Thoracic aorta (tissue), 2 donors: ENCODE measurements at places on chromosomes 2 and 18.

GRCh38 chr18:32032609-32033008 lies 14.0 kb downstream of the RNF125 start:
- DNase-seq: no peak

DNA sequence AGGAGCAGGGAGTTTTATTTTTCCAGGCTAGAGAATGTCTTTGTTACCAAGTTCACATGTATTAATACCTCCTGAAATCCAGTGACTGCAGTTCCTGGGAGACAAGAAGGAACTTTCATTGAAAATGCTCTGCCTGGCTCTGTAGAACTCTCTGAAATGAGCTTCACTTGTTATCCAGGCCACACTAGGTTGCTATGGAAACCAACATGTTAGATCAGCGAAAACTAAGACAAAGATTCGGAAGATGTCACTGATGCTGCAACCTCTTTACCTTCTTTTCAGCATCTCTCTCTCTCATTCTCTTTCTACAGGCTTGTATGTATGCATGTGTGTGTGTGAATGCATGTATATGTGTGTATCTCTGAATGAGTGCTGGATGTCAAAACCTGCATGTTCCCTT lies 218.5 kb downstream of the TRIB2 start:
- DNase-seq: no peak

- DNase-seq: no peak
These were observed 159.1 kb downstream of the SMAD7 start for GRCh38 chr18:48791636-48792105.

- DNase-seq: no peak
These were observed 27.5 kb upstream of the MARCHF7 start for GRCh38 chr2:159684796-159685195.

DNA sequence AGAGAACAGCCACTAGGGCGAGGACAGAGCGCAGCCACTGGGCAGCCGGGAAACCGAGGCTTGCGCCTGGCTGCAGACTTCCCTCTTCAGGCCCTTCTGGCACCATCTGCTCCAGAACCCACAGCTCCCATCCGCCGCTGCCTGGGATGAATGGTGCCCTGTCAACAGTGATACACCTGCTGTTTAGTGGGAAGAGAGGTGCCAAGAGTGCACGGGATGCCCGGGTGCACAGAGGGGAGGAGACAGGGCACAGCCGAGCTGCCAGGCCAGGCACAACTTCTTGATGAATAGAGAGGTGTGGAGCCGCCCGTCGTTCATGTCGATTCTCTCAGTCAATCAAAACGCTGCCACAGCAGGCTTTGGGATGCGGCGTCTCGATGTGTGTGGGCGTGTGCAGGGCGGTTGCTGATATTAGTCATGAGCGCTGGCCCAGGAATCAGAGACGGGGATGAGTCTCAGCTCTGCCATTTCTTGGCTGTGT lies 39.5 kb downstream of the RRM2 start:
- no peak for DNase-seq

DNA sequence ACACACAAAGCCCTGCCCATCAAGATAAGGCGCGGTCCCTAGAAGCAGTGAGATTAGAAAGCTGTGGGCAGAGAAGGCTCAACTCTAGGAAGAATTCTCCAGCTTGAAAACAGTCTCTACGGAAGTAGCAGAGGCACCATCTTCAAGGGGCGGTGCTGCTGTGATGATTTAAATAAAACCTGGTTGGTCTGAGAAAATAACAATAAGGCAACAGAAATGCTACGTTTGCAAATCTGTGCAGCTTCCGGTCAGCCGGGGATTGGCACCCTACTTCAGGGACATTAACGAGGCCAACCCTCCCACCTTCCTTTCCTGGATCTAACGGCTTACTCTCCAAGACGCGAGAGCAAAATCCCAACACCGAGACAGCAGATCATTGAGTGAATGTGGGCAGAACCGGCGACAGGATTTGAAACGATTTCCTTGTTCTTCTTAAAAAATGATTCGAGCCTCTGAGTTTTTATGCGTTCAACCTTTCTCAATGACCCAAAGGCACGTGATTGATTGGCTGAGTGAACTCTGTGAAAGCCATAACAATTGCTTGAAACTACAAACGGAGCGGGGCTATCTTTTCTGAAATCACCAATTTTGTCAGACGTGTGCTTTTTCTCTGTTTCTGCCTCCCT lies 93.7 kb upstream of the ZNF516 start:
- DNase-seq: no peak

- no peak for DNase-seq
These were observed 24.0 kb downstream of the C2orf49 start for GRCh38 chr2:105361102-105361889.
